ENCODE measurements at places on chromosomes 6 and 20.

DNA sequence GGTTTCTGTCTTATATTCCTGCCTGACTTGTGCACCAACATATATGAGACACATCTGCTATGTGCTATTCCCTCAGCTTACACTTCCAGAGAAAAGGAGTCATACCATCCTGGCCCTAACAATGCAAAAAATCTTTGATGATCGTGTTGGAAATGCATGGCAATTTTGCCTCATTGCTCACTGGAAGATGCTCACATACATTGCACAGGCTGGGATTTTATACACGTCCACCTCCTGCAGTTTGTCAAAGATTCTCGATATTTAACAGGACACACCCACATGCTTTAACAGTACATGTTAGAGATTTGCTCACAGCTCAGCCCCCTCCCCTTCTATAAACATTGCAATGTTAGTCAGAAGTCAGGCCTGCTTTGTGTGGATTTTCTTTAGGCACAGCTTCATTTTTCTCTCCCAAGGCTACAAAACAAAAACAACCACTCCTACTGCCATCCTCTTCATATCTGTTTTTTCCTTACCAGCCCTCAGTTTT, 66.1 kb downstream of the ADGB start:
- DNase-seq: no peak

GRCh38 chr20:37904008-37904642, 1.2 kb downstream of the VSTM2L start:
- no peak for DNase-seq

DNA sequence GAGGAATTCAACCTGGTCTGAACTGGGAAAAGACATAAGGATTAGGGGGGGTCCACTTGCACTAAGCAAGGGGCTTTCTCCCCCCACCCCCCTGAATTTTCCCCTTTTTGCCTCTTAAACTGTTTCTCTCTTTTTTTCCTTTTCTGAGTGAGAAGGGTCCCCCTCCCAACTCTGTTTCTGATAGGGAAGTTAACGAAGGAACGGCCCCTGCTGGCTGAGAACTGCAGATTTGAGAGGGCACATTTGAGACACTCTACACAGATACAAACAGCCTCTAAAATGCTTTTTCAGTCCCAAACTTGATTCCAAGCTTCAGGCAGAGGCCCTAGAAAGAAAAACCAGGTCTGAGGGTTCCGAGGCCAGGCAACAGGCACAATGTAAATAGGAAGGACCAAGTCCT, 91.7 kb downstream of the JARID2 start:
- DNase-seq: no peak

DNA sequence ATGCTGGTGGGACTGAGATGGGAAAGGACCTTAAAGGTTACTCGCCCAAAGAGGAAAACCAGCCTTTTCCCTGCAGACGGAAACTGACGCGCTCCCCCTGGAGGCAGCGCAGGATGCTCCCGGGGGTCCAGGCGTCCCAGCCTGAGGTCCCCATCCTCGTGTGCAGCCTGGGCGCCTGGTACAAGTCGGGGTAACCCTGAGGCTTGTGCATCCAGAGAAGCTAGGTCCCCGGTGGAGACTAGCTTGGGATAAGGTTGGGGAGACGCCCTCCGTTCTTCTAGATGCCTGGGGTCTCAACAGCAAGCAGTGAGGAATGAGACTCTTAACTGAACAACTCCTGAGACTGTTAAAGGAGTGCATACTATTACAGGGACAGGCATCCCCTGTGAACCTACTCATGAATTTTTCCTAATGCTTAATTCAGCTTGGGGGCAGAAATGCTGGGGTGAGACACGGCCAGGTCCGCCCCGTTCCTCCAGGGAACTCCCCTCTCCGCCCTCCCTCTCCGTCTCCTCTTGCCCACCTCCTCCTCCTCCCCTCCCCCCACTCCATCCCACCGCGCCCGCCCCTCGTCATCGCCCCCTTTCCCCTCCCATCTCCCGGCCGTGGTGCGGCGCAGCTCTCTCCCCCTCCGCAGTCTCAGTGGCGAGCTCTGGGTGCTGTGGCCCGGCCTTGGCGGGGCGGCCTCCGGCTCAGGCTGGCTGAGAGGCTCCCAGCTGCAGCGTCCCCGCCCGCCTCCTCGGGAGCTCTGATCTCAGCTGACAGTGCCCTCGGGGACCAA, at the start of gene PRSS35:
PRSS35 (plus strand) TSS at position 634 of the 781 bp plus-strand sequence. CDS start 10,908 bp downstream, outside the sequence.
- peak; percentile 36 for DNase-seq

DNA sequence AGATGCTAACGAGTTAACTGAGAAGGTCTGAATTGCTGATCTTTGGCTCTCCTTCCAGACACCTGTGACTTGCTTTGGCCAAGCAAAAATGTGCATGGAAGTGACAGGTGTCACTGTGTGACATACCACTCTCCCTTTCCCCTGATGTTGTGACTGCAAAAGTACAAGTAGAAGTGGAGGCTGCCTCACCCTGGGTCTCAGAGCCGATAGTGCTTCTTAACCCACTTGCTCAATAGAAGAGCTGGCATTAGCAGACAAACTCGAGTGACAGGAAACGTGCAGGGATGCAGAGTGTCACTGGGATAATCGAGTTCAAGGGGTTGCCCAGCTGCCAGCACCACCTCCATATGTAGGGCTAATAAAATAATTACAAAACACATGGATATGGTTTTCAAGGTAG, 16.4 kb upstream of the SPO11 start:
- no peak for DNase-seq

DNA sequence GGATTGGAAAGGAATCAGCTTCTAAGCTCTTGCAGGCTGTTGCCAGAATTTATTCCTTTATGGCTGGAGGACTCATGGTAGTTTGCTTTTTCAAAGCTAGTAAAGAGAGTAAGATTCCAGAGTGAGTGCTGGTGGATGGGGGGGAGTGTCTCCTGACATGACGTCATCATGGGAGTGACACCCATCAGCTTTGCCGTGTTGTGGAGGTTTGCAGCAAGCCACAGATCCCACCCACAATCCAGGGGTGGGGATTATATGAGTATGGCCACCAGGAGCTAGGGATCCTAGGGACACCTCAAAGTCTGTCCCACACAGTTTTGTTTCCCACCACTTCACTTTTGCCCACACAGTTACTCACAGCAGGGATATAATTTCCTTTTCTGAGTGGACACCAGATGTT, 28.7 kb upstream of the PMEPA1 start:
- no peak for DNase-seq

- DNase-seq: peak; percentile 60
These were observed 11.5 kb downstream of the DHX35 start for GRCh38 chr20:38973645-38974044.

DNA sequence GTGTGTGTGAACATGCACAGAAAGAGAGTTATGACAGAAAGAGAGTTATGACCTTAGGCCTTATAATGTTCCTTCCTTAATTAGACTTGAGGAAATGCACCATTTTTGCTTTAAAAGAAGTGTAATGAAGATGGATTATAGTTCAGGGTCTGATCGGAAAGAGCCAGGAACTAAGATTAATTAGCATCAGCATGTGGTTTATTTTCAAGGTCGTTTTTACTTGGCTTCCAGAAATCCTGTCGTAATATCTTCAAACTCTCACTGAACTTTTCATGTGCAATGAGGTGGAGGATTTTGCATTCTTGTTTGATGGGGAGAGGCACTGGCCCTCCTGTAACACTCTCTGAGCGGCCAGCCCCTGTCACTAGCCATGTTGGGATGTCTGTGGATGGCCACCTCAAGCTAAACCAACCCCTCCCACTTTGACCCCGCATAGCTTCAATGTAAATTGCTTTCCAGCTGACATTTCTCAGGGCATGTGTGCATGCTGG, 116.8 kb downstream of the CDC5L start:
- DNase-seq: no peak

GRCh38 chr20:63235399-63235983, at the start of gene BIRC7:
Gene BIRC7 (plus strand): TSS chr20:63235905. CDS start chr20:63236097, 192 bp downstream.
- no peak for DNase-seq

DNA sequence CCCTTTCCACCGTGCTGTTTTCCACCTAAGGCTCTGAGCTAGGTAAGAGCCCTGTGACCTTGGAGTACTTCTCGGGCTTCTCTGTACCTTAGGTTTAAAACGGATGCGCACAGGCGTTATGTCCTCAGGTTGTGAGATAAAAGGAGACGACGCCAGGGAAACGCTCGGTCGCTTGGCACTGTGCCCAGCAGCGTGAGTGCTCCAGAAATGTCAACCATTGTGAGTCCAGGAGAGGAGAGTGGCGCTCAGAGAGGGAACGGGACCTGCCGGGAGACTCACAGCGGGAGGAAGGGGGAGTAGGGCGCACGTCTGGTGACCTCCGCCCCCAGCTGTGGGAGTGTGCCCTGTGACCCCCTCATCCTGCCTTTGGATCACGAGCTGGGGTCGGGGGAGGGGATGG, 33.8 kb upstream of the SCRT2 start:
- peak; percentile 58 for DNase-seq

DNA sequence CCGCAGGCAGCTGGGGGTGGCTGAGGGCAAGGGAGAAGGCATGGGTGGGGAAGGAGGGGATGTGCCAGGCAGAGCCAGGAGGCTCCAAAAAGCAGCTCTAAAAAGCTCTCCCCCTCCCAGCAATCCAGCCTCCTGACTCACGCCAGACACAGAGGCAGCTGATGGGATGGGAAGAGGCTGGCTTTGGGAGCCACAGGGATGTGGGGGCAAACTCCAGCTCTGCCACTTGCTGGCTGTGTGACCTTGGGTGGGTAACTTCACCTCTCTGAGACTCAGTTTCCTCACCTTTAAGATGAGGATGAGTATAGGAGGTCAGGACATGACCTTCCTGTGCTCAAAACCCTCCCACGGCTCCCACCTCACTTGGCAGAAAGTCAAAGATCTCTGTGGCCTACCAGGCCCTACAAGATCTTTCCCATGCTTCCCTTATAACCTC, 148.9 kb downstream of the CEBPB start:
- DNase-seq: no peak

DNA sequence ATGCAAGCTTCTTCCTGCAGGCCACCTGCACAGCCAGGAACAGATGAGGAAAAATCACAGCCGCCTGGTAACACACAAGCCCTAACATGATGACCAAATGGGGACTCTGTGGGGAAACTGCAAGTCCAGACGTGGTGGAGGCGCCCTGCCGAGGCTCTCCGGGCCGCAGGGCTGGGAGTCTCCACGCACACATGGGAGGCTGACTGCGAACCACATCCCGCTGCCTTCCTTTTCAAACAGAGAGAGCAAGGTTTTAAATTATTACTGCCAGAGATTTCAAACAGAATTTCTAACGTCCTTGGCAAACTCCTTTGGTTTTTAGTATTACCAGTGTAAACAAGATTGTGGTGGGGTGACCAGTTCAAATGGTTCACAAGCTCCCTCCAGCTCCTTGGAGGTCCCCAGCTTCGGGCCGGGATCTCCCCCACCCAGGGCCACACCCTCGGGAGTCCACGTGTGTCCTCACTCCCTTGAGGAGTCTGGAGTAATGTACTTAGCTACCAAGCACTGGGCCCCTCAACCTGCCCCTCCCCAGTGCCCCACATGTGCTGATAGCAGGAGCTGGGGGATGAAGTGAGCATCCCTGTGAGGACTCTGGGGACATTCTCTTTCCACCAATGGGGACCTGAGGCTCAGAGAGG, 252.7 kb downstream of the TAF4 start:
- DNase-seq: no peak

DNA sequence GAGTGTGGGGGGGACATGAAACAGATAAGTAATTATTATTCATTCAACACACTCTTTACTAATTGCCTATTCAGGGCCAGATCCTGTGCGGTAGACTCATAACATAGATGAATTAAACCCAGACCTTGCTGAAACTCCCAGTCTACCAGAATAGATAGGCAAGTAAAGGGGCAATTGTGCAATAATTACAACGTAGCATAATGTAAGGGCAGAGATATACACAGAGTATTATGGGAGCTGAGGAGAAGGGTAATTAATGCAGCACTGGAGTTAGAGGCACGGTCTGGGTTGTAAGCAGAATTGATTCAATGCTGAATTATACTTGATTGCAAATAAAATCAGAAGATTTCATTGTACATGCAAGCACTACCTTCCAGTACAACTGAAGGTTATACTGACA, 29.2 kb downstream of the RIMS4 start:
- DNase-seq: no peak

- no peak for DNase-seq
These were observed 37.5 kb downstream of the SNX9 start for GRCh38 chr6:157860505-157860991.

DNA sequence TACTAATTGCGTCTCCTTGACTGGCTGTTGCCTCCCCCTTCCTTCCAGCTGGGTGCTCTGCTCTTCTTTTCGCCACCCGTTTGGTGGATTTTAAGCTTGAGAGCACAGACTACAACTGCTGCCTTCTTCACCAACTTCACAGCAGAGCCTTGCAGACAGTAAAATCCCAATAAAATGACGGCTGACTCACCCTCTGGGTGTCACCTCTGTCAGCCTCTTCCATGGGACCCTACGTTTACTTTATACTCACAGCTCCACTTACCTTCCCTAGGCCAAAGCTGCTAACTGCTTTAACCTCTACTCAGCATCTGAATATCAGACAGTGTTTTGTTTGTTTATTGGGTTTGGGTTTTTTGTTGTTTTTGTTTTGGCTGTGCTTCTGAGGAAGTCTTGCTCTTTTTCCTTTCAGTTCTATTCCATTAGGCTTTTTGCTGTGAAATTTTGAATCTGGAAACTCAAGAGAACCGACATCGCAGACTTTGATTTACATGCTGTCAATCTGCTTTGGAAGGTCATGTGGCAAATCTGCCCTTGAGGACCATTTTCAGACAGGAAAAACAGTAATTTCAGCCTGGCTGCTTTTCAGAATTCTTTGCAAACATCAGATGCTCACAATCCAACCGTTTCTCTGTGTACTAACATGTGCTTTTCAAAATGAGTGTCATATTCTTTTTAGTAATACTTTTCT, 2.4 kb downstream of the AGPAT4 start:
- no peak for DNase-seq

- DNase-seq: no peak
These were observed 103.1 kb upstream of the RIN2 start for GRCh38 chr20:19654921-19655320.

DNA sequence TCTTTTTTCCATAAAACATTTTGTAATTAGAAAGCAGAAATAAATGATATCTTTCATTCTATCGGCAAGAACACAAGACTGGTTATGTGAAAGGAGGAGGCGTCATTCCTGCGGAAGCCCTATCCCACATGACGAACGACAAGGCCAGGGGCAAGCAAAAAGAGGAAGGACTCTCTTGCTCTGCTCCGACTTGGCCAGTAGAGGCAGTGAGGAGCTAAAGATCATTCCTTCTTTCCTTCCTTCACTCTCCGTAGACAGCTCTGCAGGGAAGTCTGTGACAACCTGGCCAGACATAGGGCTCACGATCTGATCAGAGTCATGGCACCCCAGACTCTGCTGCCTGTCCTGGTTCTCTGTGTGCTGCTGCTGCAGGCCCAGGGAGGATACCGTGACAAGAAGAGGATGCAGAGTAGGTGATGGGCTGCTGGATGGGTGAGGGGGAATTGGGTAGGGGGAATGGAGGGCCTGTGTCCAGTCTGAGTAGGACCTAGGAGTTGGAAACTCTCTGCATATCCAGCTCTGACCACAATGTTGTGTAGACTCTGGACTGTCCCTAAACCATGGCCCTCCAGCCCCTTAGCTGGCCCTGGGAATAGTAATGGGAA, at the start of gene WFDC10A:
WFDC10A (plus strand) TSS at position 244 of the 605 bp plus-strand sequence; CDS start at position 319, 75 bp downstream.
- peak; percentile 42 for DNase-seq

DNA sequence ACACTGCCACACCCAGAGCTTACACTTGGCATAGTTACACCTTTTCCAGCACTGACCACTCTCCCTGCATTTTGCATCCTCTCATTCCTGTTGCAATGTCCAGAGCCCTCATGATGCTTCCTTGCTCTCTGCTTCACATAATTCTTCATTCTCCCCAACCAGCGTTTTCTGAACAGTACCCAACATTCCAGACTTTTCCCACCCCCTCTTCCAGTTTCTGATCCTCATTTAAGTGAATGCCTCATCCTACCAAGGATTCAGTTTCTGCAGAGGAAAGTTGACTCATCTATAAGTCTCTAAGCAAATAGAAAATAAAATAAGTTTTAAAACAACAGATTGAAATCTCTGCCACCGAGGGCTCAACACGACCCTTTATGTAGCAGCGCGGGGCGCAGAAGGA, 321.3 kb upstream of the TCF21 start:
- DNase-seq: no peak

All from body of pancreas (tissue), 4 donors.